HS-27A (cell line): ENCODE measurements at places on chromosomes 2 and 18.

DNA sequence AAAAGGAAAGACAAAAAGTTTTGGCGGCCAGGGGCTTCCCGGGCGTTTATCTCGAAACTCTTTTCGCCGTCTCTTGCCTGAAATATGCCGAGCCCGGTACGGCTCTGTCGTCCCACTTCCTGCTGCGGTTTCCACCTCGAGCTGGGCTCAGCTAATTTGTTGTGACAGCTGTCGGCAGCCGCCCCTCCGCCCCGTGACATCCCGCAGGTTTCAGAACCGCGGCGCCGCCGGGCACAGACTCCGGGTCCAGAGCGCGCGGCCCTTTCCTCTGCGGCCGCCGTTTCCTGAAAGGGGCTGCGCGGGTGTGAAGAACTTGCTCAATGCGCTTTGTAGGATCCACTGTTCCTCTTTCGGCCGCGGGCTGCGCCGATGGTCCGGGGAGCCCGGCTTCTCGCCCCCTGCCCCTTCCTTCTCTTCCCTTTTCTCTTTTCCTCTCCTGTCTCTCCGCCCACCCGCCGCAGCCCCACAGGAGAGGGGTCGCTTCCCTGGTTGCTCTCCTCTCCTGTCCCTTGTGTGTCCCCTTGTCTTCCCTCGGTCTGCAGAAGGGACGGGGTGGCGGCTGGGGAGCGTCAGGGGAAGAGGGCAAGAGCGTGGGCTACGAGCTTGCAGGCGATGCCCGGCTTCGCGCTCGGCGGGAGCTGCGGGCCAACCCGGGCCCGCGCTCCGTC lies 648 bp downstream of the ARID5A start:
- DNase-seq = no peak

DNA sequence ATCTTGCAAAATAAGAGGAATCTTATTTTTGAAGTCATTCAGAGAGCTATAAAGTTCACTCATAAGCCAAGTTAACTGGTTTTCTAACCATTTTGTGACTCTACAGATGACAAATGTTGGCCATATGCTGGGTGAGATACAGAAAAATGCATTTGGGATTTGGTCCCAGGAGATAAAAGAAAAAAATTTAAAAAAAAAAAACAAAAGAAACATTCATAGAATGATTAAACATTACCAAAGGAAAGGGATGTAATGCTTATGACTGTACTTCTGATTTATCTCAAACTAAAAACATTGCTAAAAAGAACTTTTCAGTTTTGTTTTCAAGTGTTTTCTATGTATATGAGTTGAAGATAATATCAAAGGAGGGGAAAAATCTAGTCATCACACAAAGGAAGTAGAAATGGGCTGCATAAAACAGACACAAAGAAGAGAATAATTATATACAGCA lies 43.1 kb downstream of the PELI1 start:
- no peak for DNase-seq

DNA sequence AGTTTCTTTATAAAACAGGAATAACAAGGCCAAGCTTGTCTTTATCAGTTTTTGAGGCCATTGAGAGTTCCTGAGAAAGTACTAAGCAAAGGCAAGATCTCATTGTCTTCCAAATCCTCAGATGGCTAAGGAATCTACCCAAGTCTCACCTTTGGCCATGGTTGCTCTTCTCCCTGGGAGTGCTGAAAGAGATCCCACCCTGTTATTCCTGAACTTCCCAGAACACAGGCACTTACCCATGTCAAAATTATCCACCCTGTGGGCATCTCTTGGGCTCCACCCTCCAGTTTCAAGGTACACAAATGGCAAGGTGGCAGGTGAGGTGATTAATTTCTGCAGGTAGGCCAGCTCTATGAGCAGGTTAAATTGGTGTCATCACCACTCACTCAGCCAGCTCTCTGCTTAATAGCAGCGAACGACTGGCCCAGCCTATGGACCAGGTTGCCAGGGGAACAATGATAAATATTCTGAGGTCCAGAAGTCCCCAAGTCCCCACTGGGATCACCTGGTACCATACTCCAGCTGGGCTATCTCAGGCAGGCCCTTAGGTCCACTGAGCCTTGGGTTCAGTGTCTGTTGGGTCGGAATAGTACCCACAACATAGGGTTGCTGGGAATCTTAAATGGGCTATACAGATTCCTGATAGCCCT lies 2.3 kb upstream of the SPRED2 start:
- DNase-seq = no peak

- DNase-seq = no peak
These were observed 70.3 kb downstream of the POLR1A start for GRCh38 chr2:86035376-86035882.

- DNase-seq = peak; percentile 9
These were observed 44.1 kb downstream of the TRAPPC12 start for GRCh38 chr2:3423492-3424170.

- DNase-seq = no peak
These were observed 6.2 kb downstream of the ZBTB7C start for GRCh38 chr18:48402953-48403352.

DNA sequence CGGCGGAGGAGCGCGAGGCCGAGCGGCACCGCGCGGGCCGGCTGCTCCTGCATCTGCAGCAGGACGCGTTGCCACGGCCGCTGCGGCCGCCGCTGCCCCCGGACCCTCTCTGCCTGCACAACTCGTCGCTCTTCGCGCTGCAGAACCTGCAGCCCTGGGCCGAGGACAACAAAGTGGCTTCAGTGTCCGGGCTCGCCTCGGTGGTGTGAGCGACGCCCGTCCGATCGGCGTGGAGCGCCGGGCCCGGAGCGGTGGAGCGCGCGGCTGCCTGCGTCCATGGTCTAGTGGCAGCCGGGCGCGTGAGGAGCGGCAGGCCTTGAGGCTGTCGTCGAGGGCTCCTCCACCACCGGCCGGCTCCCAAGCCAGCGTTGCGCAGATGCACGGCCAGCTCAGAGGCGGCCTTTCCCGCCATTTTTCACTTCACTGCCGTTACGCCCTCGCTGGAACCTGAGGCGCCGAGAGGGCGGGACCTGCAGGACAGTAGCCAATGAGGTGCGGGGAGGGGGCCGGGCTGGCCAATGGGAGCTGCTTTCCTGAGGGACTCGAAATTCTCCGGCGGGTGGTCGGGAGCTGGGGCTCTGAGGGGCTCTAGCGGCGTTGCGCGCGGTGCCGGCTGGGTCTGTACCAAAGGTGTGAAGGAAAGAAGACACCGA lies 1.9 kb downstream of the TLX2 start:
- DNase-seq = no peak

- no peak for DNase-seq
These were observed 52.7 kb downstream of the MALT1 start for GRCh38 chr18:58723810-58724602.

DNA sequence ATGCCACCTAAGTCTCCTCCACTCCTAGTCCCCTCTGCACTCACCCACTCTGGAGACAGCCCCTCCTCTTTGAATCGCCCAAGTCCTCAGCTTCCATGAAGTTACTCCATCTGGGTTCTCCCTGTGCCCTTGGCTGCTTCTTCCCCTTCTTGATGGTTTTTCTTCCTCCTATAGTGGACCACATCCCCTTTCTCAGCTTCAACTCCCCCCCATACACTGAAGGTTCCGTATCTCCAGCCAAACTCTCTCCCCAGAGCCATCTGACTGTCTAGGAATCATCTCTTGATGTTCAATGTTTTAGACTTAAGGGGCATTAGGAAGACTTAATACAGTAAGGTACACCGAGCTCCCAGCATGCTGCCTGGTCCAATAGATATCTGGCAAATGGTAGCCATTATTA lies 39.6 kb downstream of the EMX1 start:
- no peak for DNase-seq

DNA sequence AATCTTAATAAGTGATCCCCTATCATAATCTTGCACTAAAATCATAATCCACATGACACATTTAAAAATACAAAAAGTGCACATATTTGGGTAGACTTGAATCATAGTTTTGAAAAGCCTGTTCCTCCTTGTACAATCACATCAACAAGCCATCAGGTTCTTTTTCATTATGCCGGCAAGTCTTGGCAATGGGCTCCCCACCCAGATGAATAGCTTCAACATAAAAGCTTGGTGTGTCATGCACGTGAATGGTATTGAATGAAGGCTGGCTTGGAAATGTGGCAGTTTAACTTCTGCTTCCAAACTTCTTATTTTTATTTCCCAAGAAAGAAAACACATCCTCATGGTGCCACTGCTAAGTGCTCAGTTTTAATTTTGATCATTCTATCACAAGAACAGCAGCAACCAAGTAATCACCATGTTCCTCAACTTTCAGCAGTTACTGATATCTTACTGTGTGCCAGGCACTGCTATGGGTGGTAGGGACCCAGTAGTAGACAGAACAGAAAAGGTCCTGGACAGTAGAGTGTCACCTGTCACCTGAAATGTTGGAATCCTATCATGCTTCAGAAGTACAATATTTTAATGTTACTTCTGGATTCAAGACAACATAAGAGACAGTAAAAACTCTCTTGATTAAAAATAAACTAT lies 89.9 kb downstream of the AP1S3 start:
- no peak for DNase-seq
